ENCODE measurements at places on chromosomes 7 and 10.

GRCh38 chr10:68332259-68333057 lies at the start of gene PBLD:
Gene PBLD, minus strand, starts transcription at chr10:68332928. Its CDS starts 26,084 bp downstream, at chr10:68306844.
- peak; percentile 26 for DNase-seq

DNA sequence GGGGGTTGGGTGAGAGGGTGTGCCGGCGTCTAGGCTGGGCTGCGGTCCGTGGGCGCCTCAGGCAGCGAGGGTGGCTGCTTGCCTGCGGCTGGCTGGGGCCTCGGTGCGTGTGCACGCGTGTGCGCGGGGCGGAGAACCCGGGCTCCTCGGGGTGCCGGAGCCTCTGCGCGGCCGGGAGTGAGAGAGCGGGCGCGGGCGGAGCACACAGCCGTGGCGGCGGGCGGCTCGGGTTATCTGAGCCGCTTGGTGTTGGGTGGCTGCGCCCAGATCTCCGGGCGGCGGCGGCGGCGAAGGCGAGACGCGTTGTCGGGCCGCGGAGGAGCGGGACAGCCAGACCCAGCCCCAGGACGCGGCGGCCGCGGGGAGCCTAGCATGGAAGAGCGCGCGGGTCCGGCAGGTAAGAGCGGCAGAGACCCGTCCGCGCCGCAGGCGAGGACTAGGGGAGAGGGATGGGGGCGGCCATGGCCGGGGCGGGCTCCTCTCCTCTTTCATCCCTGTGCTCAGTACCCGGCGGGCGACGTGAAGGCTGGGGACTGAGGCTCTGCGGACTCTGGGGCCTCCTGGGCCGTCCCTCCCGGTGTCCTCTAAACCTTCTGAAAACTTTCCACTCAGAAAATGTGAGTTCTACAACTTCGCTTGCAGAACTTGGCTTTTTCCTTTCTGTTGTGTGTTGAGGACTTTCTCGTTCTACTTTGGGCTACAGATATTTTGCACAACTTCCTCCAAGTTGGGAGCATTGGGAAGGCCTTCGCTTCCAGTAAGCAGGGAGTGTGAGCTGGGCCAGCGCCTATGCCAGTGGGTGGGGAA lies 9.8 kb upstream of the PAX2 start:
- DNase-seq: no peak

- no peak for DNase-seq
Measured at GRCh38 chr10:113879691-113880090, 25.2 kb downstream of the NHLRC2 start.

DNA sequence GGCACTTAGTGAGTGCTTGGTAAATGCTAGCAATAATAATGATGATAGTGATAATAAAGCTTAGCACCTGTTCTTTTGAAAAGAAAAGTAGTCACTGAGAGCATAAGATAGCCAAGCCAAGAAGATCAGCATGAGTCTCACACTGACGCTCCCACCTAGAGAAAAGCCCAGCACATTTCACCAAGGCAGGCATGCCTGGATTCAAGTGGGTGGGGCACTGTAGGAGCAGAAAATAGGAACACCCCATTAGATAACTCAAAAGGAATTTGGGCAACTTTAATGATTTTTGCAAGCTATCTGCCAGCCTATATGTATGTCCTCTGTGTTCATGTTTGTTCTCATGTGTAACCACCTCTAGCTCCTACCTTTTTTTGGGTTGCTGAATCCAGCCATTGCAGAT lies 18.1 kb upstream of the SORBS1 start:
- DNase-seq: no peak

DNA sequence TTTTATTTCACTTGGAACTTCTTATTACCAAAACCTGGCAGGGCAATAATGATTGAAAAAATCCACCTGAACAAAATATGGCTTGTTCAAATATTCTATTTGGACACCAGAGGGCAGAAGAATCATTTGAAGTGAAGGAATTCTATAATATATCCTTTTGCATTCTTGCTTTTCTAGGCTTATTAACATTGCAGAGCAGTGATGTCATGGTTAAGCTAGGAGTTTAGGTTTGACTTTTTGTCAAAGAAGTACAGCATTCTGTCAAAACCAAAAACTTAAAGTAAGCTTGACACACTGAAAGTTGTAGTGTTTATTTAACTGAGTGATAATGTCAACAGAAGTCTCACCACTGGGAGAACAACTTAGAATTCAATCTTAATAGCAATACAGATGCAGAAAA lies 156.0 kb downstream of the SEMA3D start:
- no peak for DNase-seq

Measured in GOT3 (cell line).